ENCODE measurements at places on chromosomes 7 and 10.
A peak's percentile ranks its signal among the peaks of the same experiment; 100 is the strongest.

- no peak for DNase-seq
These were observed 51.1 kb upstream of the PPP1R3C start for GRCh38 chr10:91683975-91684374.

GRCh38 chr10:94608559-94608958, 63.0 kb downstream of the HELLS start:
- DNase-seq, result no peak

DNA sequence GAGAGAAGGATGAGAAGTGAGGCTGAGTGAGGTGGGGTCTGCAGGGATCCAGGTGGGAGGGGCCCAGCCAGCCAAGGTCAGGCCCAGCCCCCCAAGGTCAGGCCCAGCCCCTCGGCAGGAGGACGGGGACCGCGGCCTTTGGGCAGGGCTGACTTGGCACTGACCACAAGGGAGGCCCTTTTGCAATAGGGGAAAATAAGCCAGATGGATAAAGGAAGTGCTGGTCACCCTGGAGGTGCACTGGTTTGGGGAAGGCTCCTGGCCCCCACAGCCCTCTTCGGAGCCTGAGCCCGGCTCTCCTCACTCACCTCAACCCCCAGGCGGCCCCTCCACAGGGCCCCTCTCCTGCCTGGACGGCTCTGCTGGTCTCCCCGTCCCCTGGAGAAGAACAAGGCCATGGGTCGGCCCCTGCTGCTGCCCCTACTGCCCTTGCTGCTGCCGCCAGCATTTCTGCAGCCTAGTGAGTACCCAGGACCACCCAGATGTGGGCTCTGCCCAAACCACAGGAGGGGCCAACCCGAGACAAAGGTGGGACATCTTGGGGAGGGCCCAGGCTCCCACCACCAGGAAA, at the start of gene PILRA:
Gene PILRA, plus strand, starts transcription at position 227 of the 571 bp plus-strand sequence. Its CDS starts 170 bp downstream, at position 397.
- DNase-seq, result no peak

DNA sequence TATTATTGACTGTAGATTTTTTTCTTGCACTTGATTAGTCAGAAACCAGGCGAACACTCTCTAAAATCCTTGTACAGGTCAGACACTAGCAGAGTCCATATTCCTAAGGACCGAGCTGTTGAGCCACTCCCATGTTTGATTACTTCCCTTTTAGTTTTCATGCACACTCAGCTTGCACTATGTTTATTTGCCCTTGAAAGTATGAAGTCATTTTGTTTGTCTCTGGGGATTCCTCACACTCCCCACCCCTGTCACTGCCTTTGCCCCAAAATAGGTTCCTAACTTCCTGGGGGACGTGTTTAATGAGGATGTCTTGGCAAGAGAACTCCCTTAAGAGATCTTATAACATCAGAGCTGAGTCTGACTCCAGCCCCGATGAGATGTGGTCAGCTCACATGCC, 182.1 kb downstream of the EVX1 start:
- DNase-seq, result no peak

DNA sequence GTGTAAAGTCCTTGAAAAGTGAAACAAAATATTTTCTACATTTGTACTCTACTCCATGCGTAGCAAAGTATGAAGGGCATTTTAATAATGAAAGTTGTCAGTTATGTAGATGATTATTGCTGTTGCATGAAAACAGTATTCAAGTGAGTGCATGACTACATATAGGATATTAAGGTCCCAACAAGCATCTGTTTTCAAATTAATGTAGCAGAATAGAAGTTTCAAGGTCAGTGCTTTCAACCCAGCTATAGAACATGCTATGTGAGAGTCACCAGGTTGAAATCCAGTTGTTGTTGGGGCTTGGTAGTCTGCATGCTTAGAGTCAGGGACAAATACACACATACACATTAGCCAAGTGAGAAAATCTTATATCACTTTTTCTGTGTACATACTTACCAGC, 14.8 kb downstream of the CD36 start:
- DNase-seq, result no peak

GRCh38 chr7:997404-998395, 14.7 kb downstream of the CYP2W1 start:
- DNase-seq, result no peak

GRCh38 chr7:102814025-102814471, 65.2 kb downstream of the FAM185A start:
- DNase-seq, result no peak

GRCh38 chr7:148783801-148784527, 85.3 kb downstream of the CUL1 start:
- no peak for DNase-seq

- DNase-seq, result no peak
These were observed 306.9 kb upstream of the GLI3 start for GRCh38 chr7:42543953-42544352.

DNA sequence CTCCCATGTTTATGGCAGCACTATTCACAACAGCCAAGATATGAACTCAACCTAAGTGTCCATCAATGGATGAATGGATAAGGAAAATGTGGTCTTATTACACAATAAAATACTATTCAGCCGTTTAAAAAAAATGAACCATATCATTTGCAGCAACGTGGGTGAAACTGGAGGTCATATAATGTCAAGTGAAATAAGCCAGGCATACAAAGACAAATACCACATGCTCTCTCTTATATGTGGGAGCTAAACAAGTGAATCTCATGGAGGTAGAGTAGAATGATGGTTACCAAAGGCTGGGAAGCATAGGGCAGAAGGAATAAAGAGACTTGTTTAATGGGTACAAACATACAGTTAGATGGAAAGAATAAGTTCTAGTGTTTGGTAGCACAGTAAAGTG, 699.1 kb downstream of the NRG3 start:
- DNase-seq, result no peak

- DNase-seq, result no peak
These were observed 1.5 kb downstream of the KCP start for GRCh38 chr7:128908750-128909624.

DNA sequence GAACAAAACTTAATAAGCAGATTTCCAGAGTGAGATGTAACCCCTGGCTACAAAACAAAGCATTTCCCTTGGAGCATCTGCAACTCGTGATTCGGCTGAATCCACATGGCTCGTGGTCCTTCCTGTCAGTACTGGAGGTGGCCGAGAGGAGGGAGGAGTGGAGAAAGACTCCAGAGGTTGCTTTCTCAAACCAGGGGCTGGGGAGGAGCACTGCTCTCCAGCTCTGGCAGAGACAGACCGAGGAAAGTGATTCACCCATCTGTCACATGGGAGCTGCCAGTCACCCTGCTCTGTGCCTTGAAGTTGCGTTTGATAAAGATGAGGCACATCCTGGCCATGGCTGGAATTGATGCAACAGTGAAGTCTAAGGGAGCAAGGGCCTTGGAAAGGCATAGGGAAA, 72.7 kb downstream of the COL13A1 start:
- DNase-seq, result no peak

- no peak for DNase-seq
These were observed 81.0 kb downstream of the HYCC1 start for GRCh38 chr7:22932896-22933295.

GRCh38 chr7:5469375-5470166, 45.9 kb upstream of the TNRC18 start:
- DNase-seq, result no peak

- no peak for DNase-seq
These were observed 26.8 kb upstream of the TRUB1 start for GRCh38 chr10:114911052-114911711.

DNA sequence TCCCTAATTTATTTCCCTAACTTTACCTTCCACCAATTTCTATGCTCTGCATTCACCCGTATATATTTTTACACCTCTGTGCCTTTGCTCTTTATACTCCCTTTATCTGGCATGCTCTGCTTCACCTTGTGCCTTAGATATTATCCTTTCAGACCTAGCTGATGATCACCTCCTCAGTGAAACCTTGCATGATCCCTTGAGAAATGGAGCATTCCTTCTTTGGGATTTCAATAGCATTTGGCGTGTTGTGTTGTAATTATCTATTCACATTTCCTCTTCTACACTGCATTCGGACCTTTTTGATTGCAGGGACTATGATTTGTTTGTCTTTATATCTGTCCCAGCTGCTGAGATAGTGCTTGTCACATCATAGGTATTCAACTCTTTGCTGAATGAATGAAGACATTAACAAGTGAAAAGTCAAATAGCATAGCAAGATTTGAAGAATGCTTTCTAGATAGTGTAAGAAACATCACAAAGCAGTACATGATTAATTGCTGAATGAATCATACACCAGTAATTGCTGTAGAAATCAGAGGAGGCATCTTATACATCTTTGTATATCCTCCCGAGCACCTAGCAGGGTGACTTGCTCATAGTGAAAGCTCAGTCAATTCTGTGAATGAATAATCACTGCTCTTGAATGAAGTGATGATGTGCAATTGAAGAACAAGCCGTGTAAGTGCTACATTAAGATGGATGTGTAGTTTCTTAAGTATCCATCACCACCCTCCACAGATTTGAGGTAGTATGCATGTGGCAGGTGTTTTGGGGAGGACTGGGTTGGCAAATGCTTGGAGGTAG, 2.0 kb upstream of the TM9SF3 start:
- DNase-seq, result no peak

DNA sequence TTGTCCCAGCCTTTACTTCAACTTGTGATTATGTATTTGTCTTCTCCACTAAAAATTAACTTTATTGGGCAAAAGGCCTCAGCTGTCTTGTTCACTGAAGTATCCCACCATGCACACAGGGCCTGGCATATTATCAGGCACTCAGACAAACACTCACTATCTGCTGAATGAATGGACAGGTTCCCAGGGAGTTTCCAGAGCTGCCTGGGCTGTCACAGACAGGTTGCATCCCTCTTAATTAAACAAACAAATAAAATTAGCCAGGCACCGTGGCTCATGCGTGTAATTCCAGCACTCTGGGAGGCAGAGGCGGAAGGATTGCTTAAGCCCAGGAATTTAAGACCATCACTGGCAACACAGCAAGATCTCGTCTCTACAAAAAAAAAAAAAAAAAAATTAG, 1.5 kb upstream of the TSPAN14 start:
- no peak for DNase-seq

DNA sequence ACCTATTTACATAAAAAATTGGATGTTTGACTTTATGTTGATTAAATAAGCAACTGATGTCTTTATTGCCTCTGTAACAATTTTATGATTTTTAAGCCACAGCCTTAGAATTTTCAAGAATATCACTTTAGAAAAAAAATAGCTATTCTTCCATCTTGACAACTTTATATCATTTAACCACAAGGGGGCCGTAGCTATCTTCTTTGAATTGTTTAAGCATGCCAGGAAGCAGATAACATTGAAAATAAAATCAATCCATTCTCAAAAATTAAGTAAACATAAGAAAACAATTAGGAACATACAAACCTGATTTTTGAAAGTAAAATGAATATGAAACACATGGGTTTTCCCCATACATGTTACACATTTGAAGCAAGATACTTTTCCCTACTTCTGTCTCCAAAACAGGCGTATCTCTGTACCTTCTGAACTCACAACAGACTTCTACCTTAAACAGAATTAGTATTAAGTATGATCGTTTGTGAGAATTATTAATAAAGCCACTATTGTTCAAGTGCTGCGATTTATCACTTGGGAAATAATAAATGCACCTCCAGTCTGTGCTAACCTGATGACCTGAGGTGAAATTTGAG, 209.0 kb downstream of the CACNA2D1 start:
- DNase-seq, result peak; percentile 24

GRCh38 chr7:1736484-1736817, 66.4 kb downstream of the ELFN1 start:
- no peak for DNase-seq

DNA sequence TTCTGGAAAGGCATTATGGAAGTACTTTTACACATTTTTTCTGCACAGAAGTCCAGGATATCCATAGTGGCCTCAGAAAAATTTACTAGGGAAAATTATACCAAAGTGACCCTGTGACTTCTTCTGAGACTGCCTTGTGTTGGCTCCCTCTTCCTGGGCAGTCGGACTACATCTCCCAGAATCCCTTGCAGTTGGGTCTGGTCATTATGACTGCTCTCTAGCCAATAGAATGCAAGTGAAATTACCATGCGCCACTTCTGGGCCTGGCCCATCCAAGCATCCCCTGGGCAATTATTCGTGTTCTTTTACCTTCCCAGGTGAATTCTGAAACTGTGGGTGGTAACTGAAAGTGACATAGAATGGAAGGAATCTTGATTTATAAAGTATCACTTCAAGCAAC, 430.9 kb downstream of the ACTR3B start:
- DNase-seq, result no peak

DNA sequence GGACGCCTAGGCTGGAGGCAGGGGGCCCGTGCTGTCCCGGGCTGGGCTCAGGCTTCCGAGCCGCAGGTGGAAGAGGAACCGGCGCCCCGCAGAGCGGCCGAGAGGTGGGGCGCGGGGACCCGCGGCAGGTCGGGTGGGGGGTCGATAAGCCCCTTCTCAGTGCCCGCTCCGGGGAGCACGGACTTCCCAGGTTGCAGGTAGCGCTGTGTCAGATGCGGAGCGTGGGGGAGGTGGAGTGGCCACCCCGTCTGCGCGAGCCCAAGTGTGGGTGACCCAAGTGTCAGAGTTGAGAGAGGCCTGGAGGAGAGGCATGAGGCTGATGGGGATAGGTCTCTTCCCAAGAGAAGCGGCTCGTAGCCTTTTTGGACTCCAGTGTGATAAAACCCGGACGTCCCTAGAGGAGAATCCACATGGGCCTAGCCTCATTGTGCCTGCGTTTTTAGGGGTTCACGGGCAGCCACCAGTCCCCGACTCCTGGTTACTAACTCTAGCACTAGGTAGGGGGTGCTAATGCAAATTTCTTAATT, 580 bp downstream of the EEPD1 start:
- DNase-seq, result no peak

DNA sequence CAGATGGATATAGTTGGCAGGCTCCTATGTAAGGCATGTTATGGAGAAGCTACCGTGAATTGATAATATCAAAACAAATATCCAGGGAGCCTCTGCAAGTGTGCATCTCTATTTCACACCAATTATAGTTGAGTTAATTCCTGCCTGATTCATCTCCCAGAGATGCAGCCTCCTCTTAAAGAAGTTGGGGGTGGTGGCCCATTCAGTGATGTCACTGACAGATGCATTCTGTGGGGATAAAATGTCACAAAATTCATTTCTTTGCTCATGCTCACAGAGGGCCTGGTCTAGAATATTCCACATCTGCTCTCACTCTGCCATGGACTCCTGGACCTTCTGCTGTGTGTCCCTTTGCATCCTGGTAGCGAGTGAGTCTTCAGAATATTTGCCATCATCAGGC, 189.1 kb upstream of the PRSS1 start:
- DNase-seq, result no peak

- DNase-seq, result no peak
These were observed 228.9 kb upstream of the TCF7L2 start for GRCh38 chr10:112721080-112721698.

- DNase-seq, result no peak
These were observed 90.9 kb downstream of the AOAH start for GRCh38 chr7:36633377-36633776.
